Activated CD4-positive, alpha-beta T cell treated with anti-CD3 and anti-CD28 coated beads, Interleukin-2, amount 10 ng/mL, durations not matched to agents 7 days and 5 days (primary cell): ENCODE measurements at places on chromosomes 4 and X.

DNA sequence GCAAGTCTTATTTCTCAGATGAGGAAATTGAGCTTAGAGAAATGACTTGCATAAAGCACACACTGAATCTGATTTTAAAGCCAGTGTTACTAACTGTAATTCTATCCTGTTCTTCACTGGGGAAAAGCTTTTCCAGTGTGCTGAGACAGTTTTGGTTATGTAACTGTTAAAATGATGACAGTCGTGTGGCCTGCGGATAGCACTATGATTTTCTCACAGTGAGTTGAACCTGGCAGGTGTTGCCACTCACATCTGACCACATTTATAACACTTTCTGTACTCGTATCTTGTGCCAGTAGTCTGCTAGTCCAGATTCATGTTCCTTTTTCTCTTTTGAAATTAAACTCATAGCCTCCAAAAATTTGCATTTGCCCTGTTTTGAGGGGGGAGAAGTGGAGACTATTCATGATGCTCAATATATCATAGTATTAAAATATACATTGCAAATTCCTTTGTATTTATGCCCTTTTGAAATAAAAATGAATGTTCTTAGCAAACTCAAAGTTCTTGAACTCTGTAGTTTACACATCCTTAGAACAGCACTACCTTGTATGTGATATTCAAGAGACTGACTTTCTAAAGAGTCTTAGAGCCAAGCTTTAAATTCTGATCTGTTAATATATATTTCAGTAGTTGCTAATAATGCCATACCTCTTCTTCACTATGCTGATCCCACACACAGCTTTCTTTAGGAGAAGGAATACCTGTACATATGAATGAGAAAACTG, 132.3 kb downstream of the PDLIM5 start:
- no peak for DNase-seq

- no peak for DNase-seq
Measured at GRCh38 chr4:113824396-113824795, 62.9 kb upstream of the CAMK2D start.

DNA sequence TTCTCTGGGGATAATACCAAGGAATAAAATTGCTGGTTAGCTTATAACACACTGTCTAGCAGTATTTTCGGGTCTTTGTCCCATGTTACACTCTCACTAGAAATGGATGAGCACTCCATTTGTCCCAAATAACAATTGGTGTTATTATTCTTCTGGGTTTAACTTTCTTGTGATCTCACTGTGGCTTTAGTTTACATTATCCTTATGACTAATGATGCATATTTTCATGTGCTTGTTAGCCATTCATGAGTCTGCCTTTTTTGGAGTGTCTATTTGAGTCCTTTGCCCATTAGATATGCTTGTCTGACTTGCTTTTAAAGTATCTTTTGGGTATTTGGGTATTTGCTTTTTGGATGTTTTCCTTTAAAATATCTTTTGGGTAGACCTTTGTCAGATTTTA, 372.9 kb upstream of the TENM3 start:
- DNase-seq, result no peak

GRCh38 chrX:21840193-21840545, 752 bp downstream of the MBTPS2 start:
- peak; percentile 13 for DNase-seq

DNA sequence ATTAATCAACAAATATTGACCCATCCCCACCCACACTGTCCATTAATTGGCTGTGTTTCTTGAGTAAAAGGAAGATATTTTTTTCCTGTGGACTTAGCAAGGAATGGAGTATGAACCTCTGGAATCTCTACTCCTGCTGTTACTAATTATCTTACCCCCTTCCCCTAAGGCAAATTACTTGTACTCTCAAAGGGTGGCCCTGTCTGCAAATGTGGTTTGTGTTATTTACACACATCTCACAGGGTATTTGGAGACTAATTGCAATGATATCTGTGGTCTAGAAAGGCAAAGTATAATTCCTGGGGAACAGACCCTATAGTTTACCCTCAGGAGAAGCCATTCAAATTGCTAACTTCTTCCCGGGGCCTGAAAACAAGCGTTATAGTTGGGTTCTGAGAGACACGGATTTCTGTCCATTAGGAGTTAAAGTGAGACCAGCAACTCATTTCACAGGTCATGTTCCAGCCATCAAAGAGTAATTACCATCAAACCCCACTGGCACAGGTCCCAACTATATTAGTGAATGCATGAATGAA, 133.0 kb upstream of the RASGEF1B start:
- DNase-seq, result no peak

GRCh38 chr4:11069083-11069482, 359.6 kb downstream of the HS3ST1 start:
- DNase-seq, result no peak

GRCh38 chr4:27239641-27240040, 379.0 kb downstream of the STIM2 start:
- DNase-seq, result no peak

DNA sequence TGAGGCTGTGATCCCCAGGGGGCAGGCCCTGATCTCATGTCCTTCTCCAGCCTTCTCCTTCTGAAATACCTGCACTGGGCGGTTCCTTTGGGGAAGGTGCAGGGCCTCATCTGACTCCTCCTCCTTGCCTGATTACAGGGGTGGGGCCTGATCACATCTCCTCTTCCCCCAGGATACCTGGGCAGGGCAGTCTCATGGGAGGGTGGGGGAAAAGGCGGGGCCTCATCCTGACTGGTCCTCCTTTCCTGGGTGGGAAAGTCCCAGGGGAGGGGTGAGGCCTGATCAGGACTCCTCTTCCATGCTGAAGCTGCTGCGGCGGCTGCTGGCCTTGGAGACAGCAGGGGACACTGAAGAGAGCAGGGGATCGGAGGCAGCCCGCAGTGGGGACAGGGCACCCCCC, 13.3 kb downstream of the TFE3 start:
- no peak for DNase-seq

- no peak for DNase-seq
Measured at GRCh38 chr4:87114245-87115062, 106.0 kb downstream of the KLHL8 start.

DNA sequence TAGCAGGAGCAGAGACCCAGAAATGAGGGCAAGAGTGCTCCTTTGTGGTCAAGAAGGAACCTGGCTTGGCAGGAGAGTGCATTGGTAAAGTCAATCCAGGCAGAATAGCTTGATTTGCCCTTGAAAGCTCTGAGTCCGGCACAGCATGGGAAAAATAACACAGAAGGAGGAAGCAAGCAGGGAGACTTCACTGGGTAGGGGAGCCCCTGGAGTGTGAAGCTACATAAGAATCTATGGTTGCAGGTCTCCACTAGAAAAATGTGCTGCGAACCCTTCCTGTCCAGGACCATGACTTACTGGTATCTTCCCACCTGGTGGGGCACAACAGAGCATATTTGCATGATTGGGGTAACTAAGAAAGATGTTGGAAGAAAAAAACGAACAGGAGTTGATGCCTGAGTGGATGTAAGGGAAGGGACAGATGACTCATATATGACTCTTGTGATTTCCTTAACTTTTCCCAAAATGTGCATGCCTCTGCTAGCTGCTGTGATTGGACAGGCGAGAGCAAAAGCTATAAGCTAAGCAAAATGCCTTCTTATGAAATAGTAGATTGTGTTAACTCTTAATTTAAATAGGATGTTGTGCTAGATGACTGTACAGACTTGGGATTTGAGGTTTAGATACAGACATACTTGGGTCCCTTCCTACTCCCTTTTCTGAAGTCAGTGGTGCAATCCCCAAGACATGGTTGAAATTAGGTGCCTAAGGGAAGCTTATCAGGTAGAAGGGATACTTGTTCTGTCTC, 3.3 kb downstream of the IL13RA1 start:
- DNase-seq, result no peak

GRCh38 chr4:52576961-52577623, 82.0 kb downstream of the USP46 start:
- no peak for DNase-seq

DNA sequence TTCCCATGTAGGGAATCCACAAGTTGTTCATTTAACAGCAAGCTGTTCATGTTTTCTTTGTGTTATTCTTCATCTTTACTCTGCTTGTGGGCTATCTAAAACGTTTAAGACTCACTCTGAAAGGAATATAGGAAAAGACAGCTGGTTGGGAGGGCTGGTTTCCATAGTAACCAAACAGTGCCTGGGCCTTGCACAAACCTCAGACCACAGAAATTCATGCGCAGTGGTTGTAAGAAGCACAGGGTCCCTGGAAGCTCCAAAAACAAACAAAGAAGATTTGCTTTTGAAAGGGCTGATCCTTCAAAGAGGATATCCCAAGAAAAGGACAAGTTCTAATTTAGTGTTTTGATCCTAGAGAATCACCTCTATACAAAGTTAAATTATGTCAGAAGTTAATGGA, 7.8 kb downstream of the SERTM2 start:
- DNase-seq, result no peak

GRCh38 chr4:106951891-106952290, 84.2 kb downstream of the DKK2 start:
- no peak for DNase-seq

- no peak for DNase-seq
Measured at GRCh38 chr4:2662598-2662997, 93.5 kb downstream of the TNIP2 start.

- no peak for DNase-seq
Measured at GRCh38 chrX:131066237-131066636, 8.1 kb downstream of the ARHGAP36 start.

DNA sequence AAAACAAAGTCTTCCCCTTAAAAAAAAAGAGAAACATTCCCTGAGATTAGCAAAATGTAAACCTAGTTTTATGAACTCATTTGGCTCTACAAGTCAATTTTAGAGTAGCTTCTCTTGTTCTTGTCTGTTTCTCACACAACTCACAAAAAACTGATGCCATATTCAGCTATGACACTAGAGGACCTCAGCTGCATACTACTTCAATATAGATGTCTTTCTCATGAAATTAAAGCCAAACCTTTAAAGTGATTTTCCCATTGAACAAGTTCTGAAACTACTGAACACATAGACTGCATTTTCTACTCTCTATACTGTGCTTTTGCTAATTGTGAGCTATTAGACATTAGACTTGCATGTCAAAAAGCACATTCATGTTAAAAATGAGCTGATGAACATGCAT, 49.8 kb downstream of the TBCK start:
- peak; percentile 9 for DNase-seq

DNA sequence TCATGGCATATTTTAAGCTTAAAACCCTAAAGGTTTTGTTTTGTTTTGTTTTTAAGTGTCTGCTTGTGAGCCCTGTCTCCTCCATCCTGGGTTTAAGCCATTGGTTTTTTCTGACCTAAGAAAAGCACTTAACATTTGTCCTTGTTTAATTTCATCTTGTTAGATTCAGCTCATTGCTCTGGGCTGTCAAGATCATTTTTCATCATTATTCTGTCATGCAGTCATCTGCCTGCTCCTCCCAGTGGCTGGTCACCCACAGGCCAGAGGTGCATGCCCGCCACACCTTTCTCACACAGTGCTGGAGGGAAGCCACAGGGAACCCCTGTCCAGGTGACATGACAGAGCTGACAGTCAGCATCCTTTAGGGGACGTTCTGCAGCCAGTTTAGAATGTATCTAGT, 11.7 kb upstream of the REELD1 start:
- no peak for DNase-seq

GRCh38 chr4:113825272-113825671, 63.7 kb upstream of the CAMK2D start:
- DNase-seq, result peak; percentile 45

DNA sequence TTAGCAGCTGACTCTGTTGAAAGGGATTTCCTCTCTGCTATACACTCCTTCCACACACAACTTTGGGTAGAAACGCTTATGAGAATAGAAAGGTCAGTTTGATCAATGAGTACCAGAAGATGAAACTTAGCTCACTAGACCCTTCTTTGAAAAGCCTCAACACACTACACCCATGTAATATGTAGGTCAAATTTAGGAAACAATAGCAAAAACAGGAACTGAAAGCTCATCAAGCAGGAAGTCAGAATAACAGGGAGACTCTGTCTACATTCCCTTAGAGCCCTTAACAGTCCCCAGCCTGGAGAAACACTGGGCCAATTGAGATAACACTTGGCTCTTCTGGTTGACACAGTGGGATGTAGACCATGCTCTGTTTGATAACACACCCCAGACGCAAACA, 30.7 kb downstream of the SRPX2 start:
- DNase-seq, result no peak

DNA sequence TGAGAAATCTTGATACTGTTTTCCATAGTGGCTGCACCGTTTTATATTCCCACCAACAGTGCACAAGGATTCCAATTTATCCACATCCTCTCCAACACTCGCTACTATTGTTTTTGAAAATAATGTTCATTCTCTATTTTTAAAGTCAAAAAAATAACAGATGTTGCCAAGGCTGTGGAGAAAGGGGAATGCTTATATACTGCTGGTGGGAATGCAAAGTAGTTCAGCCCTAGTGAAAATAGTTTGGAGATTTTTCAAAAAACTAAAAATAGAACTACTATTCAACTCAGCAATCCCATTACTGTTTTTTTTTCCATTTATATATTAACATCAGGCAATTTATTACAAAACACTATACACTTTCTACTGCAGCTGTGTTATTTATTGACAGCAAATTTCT, 208.7 kb downstream of the CBLL2 start:
- no peak for DNase-seq

GRCh38 chr4:104747635-104748034, 252.9 kb upstream of the CXXC4 start:
- no peak for DNase-seq

DNA sequence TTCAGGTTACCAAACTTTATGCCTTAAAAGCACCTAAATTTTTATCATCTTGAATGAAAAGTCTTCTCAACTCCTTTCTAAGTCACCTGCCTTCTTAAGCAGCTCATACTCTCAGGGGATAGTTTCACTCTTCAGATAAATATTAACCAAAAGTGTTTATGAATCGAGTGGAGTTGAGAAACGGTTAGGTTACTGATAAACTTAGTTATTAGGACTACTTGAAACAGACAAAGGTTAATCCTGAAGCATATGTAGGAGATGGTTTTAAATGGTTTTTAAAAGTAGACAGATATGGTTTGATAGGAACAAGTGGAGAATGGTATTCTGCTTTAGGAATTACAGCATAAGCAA, 32.8 kb downstream of the CLDN22 start:
- no peak for DNase-seq

DNA sequence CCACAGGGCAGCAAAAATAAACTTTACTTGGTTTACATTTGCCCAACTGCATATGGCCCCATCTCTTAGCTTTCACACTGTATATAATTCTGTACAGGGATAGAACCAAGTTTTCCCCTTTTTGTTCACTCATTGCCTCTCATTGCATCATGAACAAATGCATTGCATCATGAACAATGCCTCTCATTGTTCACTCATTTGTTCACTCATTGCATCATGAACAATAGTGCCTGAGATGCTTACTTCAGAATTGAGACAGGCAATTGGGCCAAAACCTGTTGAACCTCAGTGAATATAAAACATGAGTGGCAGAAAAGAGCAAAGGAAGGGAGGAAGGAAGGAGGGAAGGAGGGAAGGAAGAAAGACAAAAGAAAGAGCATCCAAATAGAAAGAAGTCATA, 98.2 kb downstream of the SOWAHB start:
- no peak for DNase-seq

GRCh38 chr4:2977211-2978088, 14.1 kb downstream of the GRK4 start:
- DNase-seq, result no peak
